Stimulated activated CD4-positive, alpha-beta T cell treated with anti-CD3 and anti-CD28 coated beads, Interleukin-2, amount 100 ng/mL, for 24 hours (primary cell): ENCODE measurements at places on chromosomes 4 and X.

DNA sequence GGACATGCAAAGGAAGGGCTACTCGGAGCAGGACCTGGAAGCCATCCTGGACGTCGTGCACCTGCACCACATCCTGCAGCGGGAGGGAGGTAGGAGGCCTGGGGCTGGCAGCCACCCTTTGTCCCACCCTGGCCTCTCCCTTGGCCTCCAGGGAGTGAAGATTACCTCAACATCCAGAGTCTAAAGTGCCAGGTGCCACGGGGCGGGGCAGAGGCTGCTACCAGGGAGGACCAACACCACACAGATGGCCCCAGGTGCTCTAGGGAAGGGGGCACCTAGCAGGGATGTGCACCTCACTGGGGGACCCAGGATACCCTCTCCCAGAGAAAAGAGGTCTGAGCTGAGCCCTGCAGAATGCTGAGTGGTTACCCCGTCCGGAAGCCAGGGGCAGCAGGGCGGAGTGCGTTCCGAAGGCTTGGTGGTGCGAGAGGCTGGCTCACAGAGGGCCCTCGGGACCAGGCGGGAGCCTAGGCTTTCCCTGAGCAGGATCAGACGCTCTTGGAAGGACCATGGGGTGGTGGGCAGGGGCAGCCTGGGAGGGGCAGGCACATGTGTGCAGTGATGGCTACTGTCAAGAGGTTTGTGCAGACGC lies 16.1 kb downstream of the ABCD1 start:
- DNase-seq, result no peak

DNA sequence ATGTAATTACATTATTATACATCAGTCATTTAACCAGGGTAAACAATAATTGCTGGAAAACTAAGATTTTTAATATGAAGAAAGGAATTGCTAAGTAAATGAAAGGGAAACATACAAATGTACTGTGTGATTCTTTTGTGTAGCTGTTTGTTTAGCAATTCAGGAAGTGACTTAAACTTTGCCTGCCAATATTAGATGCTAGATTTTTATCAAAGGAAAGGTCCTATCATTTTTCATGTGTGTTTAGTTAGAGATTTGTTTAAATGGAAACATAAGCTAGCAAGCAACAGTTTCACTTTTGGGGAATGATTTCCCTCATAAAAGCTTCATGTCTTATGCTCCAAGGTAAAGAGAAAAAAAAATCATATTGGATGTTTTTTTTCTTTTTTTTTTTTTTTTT lies 95.1 kb upstream of the LIMCH1 start:
- no peak for DNase-seq

GRCh38 chr4:3250956-3251690 lies 2.2 kb downstream of the MSANTD1 start:
- DNase-seq, result no peak

DNA sequence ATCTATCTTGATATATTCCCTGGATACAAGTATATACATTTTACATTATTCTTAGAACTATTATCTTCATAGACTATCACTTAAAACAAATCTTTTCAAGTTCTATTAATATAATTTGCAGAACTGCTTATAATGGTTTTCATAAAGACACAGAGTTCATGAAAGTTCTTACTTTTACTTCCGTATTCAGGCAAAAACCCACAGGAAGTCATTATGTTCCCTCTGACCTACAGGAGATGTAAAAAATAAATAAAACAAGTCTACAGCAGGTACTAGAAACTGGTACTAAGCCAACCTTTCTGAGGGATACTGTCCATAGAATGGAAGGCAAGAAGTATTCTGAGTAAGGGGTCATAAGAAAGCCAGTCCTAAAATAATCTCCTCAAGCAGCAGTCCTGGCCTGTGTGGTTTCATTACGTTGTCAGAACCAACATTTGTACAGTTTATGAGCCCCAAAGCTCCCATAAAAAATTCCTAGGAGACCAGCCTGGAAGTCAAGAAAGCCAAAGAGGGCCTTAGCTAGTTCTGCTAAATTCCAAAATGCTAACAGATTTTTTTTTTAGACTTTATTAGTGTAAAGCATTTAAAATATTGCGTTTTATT lies 68.6 kb downstream of the CAMK2D start:
- no peak for DNase-seq

DNA sequence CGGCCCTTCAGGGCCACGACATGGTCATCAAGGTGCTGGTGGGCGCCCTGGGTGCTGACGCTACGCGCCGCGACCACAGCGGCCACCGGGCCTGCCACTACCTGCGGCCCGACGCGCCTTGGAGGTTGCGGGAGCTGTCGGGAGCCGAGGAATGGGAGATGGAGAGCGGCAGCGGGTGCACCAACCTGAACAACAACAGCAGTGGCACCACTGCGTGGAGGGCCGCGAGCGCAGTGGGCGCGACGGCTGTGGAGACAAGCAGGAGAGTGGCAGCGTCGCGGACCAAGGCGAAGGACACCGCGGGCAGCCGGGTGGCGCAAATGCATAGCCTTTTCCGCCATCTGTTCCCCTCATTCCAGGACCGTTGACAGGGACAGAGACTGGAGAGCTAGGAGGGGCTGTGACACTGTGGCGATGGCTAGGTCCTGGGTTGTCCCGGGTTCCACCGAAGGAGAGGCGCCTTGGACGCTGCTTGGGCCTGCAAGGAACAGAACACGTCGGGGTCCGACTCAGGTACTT lies 919 bp downstream of the SOWAHD start:
- DNase-seq, result no peak

GRCh38 chrX:10620121-10620699 lies at the start of gene MID1:
Gene MID1, minus strand, starts transcription at chrX:10620585. Its CDS starts 53,038 bp downstream, at chrX:10567547.
- DNase-seq, result no peak

- no peak for DNase-seq
These were observed 10.8 kb downstream of the FTHL17 start for GRCh38 chrX:31061091-31061490.

DNA sequence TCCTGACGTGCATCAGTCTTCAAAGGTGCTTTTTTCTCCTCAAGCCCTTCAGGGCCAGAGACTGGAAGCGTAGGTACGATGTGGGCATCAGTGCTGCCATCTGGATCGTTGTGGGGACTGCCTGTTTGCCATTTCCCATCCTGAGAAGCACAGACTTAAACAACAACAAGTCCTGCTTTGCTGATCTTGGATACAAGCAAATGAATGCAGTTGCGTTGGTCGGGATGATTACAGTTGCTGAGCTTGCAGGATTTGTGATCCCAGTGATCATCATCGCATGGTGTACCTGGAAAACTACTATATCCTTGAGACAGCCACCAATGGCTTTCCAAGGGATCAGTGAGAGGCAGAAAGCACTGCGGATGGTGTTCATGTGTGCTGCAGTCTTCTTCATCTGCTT lies 15.7 kb downstream of the P2RY10 start:
- DNase-seq, result no peak

DNA sequence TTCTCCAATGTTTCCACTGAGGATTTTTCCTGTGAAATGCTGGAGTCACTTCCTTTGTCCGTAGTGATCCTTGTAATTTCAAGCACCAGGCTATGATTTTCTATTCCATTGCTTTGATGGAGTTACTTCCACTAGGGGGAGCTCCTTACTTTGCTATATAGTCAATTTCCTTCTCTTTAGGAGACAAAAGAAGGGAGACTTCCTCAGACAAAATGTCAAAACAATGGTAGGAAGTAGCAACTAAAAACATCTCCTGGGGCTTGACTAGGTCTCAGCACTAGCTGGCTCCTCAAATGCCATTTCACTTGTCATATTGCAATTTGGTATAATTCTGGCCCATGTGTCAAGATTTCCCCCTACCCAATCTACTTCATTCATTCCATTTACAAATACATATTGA lies 24.1 kb downstream of the ZCCHC12 start:
- DNase-seq, result no peak

- peak; percentile 6 for DNase-seq
These were observed 48.0 kb downstream of the MAGEA9 start for GRCh38 chrX:149829751-149830191.

DNA sequence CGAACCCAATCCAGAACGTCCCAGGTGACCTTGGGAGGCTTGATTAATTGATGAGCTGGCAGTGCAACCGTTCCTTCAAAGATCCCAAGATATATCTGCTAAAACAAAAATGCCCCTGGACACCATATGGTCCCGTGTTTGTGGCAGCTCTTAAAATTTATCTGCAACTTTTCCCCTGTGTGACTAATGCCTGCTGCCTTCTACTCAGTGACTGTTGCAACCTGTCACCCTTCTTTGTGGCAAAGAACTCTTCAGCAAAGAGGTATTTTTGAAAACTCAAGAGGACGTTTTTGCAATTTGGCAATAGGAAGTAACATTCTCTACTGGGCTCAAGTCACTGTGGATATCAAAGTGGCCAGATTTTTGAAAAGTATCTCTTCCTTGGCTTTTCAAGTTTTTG lies 75.8 kb upstream of the SOD3 start:
- DNase-seq, result no peak

DNA sequence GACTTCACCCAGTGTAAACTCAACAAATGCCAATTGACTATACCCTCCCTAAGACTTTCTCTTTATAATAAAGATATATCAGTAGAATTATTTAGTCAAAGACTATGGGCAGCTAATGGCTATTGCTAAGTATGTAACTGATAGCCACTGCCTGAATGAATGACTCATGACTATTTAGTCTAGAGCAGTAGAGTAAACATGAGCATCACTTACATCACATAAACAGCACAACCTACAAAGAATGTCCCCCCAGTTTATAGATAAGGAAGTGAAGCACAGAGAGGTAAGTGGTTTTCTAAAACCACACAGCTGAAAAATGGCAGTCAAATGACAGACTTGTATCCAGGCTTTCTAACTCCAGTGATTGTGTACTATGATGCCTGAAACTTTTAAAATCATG lies 507.0 kb downstream of the PPARGC1A start:
- no peak for DNase-seq

- DNase-seq, result no peak
These were observed 6.2 kb downstream of the CCKAR start for GRCh38 chr4:26484032-26484515.

- no peak for DNase-seq
These were observed 156.1 kb upstream of the EOLA2 start for GRCh38 chrX:150094375-150094774.

- no peak for DNase-seq
These were observed 54.4 kb downstream of the KLHL4 start for GRCh38 chrX:87571964-87572363.

- peak; percentile 33 for DNase-seq
These were observed 91.4 kb downstream of the GABRB1 start for GRCh38 chr4:47122592-47123291.

DNA sequence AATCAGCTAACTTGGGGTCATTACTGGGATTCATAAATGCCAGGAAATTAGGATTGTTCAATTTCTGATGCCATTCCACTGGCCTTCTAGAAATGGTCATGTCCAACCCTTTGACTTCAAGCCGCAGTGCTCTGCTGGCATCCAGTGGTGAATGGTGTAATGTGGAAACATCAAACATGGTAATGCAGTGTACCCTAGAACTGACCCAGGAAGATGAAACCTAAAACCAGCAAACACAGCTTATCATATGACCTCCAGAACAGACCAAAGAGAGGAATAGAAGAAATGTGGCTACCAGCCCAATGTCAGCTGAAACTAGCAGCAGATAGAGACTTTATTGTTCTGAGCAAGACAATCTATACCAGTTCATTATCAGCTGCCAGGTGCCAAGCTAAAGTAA lies 13.8 kb downstream of the CXCL13 start:
- DNase-seq, result no peak

DNA sequence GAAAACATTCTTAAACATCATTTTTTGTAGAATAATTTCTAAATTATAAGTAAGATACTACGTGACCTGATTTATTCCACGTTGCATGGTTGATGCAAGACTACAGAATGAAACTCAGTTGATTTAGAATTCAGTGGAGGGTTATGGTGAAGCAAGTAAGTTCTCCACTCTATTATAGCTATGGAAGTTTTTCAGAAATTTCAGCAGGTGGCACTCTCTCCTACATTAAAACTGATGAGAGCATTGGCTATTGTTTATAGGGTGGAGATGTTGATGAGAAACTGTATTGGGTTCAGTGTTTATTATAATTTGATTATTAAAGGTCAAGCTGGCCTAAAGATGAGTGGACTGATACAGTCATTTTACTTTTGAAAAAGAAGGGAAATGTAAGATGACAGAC lies 88.0 kb downstream of the FNIP2 start:
- no peak for DNase-seq

DNA sequence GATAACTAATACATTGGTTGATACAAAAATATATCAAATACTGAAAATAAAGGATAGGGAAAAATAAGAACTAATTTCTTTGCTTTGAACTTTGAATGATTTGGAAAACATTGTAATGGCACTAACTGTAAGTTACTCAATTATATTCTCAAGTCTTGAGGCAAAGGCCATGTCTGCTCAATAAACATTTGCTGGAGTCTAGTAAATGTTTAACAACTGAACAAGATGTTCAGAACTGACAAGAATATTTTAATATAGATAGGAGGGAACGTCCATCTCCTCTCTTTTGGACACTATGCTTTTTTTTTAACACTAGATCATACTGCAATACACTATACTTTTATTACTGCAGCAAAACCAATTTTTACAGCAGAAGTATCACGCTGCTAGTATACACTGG lies 76.2 kb downstream of the PRSS12 start:
- no peak for DNase-seq

GRCh38 chr4:60404027-60404426 lies 796.1 kb upstream of the ADGRL3 start:
- no peak for DNase-seq

- DNase-seq, result no peak
These were observed 28.6 kb downstream of the NUDT10 start for GRCh38 chrX:51361251-51361650.

DNA sequence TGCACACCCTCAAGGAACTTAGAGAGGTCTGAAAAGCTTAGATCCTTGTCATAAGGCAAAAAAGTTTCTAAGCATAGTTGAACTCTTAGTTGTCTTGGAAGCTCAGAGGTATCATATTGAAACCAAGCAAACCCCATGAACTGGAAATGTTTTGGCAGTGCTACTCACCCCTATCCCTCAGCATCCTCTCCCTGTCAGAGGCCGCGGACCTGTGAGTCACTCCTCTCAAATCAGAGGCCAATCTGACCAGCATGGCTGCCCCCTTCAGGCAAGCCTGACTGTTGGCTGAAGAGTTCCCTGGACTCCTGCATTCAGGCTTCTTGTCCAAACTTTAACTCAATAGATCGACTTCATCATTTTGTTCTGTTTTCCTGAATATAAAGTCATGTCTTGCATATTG lies 69.4 kb downstream of the KCNIP4 start:
- DNase-seq, result no peak

GRCh38 chrX:12447448-12448064 lies 309.3 kb downstream of the FRMPD4 start:
- no peak for DNase-seq

DNA sequence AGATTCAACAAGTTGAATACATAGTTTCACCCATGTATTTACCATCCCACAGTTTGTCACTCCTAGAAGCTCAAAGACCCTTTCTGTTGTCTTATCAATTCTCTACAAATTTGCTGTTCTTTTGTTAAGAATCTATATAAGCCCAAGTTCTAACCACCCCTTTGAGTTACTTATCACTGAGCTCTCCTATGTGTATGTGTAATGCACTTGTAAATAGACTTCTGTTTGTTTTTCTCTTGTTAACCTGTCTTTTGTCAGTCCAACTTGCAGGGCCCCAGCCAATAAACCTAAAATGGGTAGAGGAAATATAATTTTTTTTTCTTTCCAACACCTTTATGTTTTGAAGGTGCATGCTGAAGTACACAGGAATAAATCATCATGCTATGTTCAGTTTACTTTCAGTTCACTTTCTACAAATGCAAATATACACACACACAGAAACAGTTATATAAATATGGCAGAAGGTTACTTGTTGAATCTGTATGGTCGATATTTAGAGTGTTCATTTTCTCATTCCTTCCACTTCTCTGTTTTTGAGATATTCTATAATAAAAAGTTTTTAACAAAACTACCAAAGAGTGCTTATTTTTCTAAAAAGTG lies 22.3 kb upstream of the CLOCK start:
- no peak for DNase-seq

- no peak for DNase-seq
These were observed 235.3 kb downstream of the GPAT3 start for GRCh38 chr4:83771113-83771705.
